Activated CD4-positive, alpha-beta T cell treated with anti-CD3 and anti-CD28 coated beads, Interleukin-2, amount 10 ng/mL, durations not matched to agents 7 days and 5 days (primary cell): ENCODE measurements at places on chromosomes 3 and 15. TPM values are rescaled to one million over a fixed set of nuclear protein-coding genes. Genes with fewer than 3 reads are reported as not detected.

- H3K36me3 ChIP-seq = peaks cover 74% of the 10 kb centered on the region
- no peak overlapping the region for H3K27ac ChIP-seq
- no peak overlapping the region for H3K4me3 ChIP-seq
- H3K4me1 ChIP-seq = peaks cover 15% of the 10 kb centered on the region
- H3K27me3 ChIP-seq = no peaks in the 10 kb centered on the region
These were observed 40.7 kb downstream of the DENND6A start for GRCh38 chr3:57652203-57652602.

- H3K27me3 ChIP-seq = peaks cover 14% of the 10 kb centered on the region
- H3K27ac ChIP-seq = no peak overlapping the region
- no peak for DNase-seq
- no peaks in the 10 kb centered on the region for H3K36me3 ChIP-seq
These were observed 115.6 kb downstream of the GREM1 start for GRCh38 chr15:32833379-32833821.

GRCh38 chr15:47366884-47367283 lies 350.4 kb upstream of the SEMA6D start:
- no peaks in the 10 kb centered on the region for H3K4me1 ChIP-seq
- no peak overlapping the region for H3K27ac ChIP-seq
- no peaks in the 10 kb centered on the region for H3K27me3 ChIP-seq
- no peak for DNase-seq

GRCh38 chr3:30544812-30545211 lies 61.6 kb upstream of the TGFBR2 start:
- peaks cover 4% of the 10 kb centered on the region for H3K36me3 ChIP-seq
- H3K27ac ChIP-seq = no peak overlapping the region
- H3K27me3 ChIP-seq = no peaks in the 10 kb centered on the region
- H3K4me3 ChIP-seq = no peak overlapping the region

DNA sequence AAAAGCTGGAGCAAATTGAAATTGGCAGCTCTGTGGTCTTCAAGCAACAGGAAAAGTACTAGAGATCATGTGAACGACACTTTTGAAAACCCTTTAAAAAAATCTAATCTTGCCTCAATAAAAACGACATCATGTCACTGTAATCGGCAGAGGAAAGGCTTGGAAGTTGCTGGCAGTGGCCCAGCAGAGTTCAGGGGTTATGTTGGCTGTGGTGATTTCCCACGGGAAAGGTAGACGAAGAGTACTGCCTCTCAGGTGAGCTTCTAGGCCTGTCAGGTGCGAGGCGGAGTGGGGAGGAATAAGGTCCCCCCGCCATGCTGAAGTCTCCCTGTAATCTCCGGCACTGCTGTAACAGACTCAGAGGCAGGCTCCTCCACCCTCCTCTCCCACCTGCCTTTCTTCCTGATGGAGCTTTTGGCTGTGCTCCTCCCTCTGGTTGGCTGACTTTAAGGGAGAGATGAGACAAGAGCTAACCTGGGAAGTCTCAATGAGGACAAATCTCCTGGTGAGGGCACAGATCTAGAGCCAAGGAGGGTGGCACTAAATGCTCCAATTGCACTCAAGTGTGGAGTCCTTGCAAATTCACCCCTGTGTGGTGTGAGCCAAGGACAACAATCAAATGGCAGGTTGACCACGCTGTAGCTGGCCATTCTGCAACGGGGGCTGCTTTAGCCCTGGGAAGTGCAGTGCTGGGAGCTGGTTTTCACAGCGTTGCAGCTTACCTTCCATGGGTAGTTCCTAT lies 18.7 kb upstream of the HES1 start:
- H3K27ac ChIP-seq = no peak overlapping the region
- no peak for DNase-seq
- H3K4me3 ChIP-seq = no peak overlapping the region
- H3K4me1 ChIP-seq = no peaks in the 10 kb centered on the region

GRCh38 chr15:76575274-76575673 lies 238.7 kb downstream of the ISL2 start:
- H3K36me3 ChIP-seq = peaks cover 5% of the 10 kb centered on the region
- no peak overlapping the region for H3K4me3 ChIP-seq
- H3K27ac ChIP-seq = no peak overlapping the region
- no peak for DNase-seq

GRCh38 chr3:18892047-18892446 lies 256.3 kb upstream of the KCNH8 start:
- peaks cover 3% of the 10 kb centered on the region for H3K27me3 ChIP-seq
- H3K4me1 ChIP-seq = peaks cover 23% of the 10 kb centered on the region
- H3K4me3 ChIP-seq = no peak overlapping the region
- H3K27ac ChIP-seq = no peak overlapping the region

DNA sequence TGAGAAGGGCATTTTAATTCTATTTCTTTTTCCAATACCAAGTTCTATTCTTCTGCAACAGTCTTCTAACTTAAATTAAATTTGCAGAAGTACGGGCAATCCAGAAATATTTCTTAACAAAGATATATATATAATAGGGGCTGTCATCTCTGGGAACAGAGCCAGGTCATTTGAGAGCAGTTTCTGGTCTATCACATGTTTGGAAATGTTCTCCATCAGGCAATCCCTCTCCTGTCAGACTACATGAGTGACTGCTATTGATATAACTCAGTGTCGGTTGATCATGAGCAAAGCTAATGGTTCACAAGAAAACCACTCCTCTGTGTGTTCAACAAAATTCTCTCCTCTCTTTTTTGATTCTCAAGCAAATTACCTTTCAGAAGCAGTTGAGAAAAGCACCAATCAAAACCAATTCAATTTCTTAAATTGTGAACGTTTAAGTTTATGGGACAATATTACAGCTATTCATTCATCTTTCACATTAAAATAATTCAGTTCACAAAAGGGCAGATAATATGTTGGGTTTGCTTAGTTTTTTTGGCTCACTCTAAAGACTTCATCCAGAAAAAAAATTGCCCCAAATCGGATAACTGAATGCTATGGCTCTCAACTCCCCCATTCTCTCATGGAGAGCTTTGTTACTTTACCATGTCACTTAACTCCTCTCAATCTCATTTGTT lies 152.9 kb upstream of the TGFBR2 start:
- no peaks in the 10 kb centered on the region for H3K4me1 ChIP-seq
- no peaks in the 10 kb centered on the region for H3K36me3 ChIP-seq
- no peak for DNase-seq
- no peak overlapping the region for H3K4me3 ChIP-seq
- H3K27ac ChIP-seq = no peak overlapping the region
- H3K27me3 ChIP-seq = no peaks in the 10 kb centered on the region

GRCh38 chr3:140285380-140285779 lies 350.4 kb downstream of the CLSTN2 start:
- H3K27ac ChIP-seq = no peak overlapping the region
- no peaks in the 10 kb centered on the region for H3K4me1 ChIP-seq
- no peak overlapping the region for H3K4me3 ChIP-seq
- H3K27me3 ChIP-seq = peaks cover 2% of the 10 kb centered on the region
- no peak for DNase-seq

Gene SPSB4
- not detected for total RNA-seq

Gene KATNBL1
- total RNA-seq = 45.7 TPM

Gene CHST13
- total RNA-seq = not detected

Gene IQCF5
- not detected for total RNA-seq
